Activated T-helper 2 cell treated with anti-CD3 and anti-CD28 coated beads, Interferon-gamma antibody, Interleukin-2, Interleukin-4, amounts not matched to agents 10 μg/mL and 5 μg/mL and 100 μg/mL, durations not matched to agents 14 hours and 24 hours and 36 hours (primary cell): ENCODE measurements at places on chromosomes 2 and 18. TPM values are rescaled to one million over a fixed set of nuclear protein-coding genes. Genes with fewer than 3 reads are reported as not detected.
A peak's percentile ranks its signal among the peaks of the same experiment; 100 is the strongest.

The CNDP1 gene
- 0.09 TPM in 2 replicates for total RNA-seq

The NTSR2 gene
- not detected in 2 replicates for total RNA-seq

The SLC30A3 gene
- 1.7 and 1.9 TPM in 2 replicates for total RNA-seq

GRCh38 chr2:168736649-168737445, 65.6 kb upstream of the NOSTRIN start:
- no peak for DNase-seq

DNA sequence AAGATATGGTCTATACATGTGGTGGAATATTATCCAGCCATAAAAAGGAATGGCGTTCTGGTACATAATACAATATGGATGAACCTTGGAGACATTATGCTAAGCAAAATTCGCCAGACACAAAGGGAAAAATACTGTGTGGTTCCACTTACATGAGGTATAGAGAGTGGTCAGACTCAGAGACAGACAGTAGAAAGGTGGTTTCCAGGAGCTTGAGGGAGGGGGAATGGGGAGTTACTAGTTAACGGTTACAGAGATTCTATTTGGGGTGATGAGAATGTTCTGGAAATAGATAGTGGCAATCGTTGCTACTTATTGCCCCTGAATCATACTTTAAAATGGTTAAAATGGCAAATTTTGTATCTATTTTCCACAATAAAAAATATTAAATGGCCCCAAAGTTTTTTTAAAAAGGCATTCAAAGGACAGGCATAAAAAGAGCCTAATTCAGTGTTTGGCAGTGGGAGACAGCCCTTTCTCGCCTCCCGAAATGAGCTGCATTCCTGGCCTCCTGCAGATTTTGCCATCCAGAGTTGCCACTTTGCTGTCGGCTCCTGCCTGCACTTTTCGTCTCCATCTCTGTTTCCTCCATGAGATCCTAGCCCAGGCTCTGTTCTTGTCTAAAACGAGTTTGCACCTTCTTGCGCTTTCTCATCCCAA, 13.5 kb downstream of the TNFRSF11A start:
- DNase-seq = no peak

DNA sequence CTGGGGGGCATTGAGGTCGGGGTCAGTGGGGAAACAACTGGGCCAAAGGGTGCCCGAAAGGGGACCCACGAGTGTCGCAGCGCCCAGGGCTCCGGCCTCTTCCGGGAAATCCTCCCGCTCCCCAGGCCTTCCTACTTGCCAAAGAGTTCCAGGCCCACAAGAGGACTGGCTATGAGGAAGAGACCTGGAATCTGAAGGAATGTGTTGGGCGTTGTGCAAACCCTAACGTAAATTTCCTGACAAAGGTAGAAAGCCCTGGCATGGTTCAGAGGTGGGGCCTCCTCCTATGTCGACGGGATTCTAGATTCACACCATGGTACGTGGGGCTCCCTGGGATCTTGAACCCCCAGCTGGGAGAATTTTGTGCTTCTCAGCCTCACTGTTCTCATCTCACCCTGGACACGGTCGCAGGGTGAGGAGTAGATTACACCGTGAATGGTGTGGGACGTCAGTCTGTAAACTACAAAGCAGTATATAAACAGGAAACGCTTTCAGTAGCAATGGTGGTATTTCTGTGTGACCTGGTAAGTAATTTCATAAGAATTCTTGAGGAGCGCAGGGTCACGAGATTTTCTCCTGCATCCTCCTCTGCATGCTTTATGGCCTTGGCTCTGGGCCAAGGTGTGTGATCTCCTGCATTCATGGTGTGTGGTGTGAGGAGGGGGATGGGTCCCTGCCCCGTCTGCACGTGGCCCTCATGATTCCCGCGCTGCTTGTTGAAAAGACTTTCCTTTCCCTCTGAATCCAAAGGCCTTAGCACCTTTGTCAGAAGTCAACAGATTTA, 868 bp downstream of the HSBP1L1 start:
- DNase-seq = no peak

DNA sequence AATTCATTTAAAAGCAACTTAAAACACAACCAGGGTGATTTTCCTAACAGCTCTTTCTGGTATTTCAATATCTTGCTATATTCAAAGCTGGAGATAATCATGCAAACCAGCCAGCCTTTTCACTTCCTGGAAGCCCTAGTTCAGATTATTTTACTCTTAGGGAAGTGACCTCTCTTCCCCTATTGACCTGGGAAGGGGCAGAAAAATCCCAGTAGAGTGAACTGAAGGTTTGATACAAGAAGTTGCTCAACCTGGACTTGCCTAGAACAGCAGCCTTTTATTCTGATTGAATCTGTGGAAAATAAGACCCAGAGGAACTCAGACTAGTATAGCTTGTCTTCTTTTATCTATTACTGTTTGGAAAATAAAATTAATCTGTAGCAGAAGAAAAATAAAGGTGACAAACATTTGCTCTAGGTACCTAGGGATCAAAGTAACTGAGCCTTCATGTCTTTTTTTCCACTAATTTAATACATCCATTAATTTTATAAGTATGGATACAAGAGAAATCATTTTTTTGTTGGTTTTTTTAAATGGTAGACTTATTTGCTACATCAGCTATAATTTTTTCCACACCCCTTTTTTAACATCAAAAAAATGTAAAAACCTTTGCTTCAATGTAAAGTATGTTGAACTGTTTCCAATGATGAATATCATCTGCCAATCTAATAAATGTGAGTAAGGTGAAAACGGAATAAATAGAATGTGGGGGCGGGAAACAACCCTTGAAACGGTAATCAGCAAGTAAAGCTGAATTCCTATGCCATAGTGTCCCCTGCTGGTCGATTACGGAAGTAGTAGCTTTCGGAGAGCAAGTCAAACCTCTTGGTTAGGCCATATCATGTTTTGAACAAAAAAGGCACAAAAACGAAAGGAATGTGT, 629.9 kb downstream of the NRXN1 start:
- DNase-seq = peak; percentile 9

DNA sequence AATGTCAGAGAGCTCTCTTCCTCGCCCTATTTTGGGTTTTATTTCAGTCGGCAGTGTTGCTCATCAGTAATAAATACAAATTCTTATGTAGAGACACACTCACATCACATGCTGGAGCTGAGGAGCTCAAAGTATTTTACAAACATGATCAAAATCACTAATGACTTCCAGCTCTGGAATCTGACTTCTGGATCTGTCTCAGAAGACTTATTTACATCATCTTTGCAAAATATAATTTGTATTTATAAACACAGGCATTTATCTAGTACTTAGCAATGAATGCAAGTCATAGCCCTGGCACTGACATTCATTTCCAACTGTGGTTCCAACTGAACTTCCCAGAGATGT, 327.1 kb downstream of the NCKAP5 start:
- no peak for DNase-seq

DNA sequence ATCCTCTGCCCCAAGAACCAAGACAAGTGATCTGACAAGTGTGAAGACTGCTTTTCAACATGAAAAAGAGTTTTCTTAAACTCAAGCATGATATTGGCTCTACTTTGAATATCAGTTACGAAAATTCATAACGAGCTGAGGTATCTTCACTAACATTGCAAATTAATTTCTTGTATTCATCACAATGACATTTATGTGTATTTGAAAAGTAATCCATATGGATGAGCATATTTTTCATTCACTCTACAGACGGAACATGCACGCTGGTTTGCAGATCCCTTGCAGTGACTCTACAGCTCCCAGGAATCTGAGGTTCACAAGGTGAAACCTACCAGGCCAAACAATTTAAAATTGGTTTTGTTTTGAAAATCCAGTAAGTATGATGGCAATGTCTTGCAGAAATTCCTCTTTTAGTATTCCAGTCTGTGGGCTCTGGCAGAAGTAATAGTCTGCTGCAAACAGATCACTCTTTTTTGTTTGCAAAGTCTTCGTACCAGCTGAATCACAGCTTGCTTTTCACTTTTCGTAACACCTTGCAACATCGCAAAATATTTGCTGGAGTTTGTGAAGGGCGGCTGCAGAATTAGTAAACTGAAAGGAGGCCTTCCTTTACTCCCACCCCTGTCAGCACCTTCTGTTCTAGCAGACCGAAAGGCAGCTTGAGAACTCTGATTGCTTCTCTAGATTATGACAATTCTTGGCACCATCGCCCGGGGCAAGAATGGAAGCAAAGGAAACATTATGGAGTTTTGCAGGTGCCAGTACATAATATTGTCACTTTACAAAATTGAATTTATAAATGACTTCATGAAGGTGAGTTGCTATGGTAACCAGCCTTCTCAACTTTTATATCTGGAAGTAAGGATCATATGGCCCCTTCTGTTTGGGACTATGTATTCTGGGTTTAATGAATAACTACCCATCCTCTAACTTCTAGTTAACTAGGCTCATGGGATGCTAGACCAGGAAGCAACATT, 168.7 kb downstream of the TMEM247 start:
- DNase-seq = no peak

DNA sequence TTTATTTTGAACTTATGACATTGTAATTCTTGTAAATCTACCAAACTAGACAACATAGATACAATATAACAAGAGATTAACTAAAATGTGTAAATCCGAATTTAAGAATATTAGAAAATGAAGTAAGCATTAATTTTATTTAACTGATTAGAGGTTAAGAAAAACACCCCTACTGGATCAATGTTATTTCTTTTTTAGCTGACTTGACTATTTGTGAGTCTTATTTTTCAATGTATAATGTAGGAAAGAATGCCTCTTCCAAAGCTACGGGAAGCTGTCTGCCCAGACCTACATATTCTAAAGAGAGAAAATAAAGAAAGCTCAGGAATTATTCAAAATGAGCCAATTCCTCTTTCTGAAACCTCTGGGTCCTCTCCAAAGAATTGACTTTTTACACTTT, 490.8 kb upstream of the CDH7 start:
- no peak for DNase-seq

GRCh38 chr2:143384111-143384510, 254.9 kb downstream of the ARHGAP15 start:
- no peak for DNase-seq

GRCh38 chr2:79711098-79711497, 198.2 kb downstream of the CTNNA2 start:
- DNase-seq = no peak

GRCh38 chr2:111702804-111703196, 181.2 kb downstream of the ANAPC1 start:
- no peak for DNase-seq

DNA sequence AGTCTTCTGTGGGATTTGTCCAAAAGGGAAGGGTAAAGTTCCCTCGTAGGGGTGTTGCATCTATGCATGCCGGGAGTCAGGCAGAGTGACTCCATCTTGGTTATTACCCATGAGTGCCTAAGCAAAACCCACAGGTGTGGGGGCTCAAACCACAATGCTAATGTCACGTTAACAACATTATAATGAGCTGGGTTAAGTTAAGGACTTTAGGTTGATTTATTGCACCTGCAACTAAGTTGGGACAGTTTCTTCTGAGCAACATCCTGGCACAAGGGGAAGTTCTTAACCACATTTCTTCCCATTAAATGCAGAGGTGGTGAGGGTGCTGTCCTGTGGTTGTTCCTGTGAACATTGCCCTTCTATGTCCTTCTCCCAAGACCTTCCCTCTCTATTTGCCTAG, 1596.8 kb upstream of the SLC39A10 start:
- DNase-seq = no peak

GRCh38 chr18:70931942-70932814, 643.3 kb downstream of the SOCS6 start:
- DNase-seq = no peak

DNA sequence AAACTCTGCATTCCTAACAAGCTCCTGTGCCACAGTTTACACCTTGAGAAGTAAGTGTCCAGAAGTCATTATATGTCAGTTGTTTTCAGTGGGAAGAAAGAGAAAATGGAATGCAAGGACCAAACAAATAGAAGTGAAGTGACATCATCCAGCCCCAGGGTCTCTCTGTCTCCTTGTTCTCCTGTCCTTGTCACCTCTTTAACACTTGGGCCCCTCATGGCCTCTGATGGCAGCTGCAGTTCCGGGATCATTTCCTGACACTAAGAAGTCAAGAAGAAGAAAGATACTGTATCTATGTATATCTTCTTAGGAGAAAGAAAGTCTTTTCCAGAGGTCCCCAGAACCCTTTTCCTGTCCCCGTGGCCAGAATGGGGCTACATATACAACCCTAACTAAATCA, 2.8 kb upstream of the CFAP221 start:
- no peak for DNase-seq

DNA sequence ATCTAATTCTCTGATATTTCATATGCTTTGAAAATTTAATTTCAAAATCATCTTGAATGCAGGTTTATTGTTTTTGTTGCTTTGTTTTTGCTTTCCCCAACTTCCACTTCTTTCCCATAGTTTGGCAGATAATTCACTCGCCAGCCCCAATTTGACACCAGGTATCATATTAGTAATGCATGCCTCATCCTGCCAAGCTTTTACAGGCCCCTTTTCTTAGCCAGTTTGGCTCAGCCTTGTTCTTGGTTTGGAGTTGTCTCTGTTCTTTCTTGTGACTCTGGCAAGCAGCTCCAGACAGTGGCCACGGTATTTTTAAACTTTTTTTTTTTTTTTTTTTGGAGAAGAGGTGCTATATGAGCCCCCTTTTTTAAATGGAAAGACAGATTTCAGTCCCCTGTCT, 65.3 kb downstream of the PMS1 start:
- no peak for DNase-seq

GRCh38 chr18:52553441-52553840, 213.4 kb downstream of the DCC start:
- no peak for DNase-seq

DNA sequence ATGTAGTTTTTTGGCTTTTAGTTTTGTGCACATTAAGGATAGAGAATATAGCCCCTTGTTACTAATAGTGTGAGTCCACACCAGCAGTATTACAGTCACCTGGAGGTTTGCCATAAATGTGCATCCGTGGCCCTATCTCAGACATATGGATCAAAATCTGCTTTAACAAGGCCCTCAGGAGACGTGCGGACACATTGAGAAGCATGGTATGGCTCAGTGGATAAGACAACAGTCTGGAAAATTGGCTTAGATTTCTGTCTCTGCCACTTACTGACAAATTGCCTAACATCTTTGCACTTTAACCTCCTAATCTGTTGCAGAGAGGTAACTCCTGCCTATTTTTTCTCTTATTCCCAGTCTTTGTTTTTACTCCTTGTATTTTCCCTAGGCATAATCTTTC, 307.2 kb upstream of the DLGAP1 start:
- no peak for DNase-seq

GRCh38 chr2:239953418-239954061, 71.6 kb downstream of the NDUFA10 start:
- no peak for DNase-seq

DNA sequence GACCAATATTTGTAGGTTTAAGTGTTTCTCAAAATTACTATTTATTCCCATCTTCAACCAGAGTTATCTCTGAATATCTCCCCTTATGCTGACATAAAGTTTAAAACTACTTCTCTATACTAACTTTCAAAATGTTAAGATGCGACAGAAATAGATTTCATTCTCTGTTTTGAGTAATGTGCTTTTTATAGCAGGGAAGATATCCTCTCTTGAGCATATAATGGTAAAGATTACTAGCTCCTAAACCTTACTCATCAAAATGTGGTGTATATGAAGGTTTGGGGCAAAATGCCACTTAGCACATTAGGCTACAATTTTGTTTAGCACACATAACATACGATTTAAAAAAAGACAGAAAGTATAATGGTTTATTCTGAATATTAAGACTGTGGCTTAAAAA, 54.4 kb downstream of the CWC22 start:
- no peak for DNase-seq
